ENCODE measurements at places on chromosomes 4 and X. TPM values are rescaled to one million over a fixed set of nuclear protein-coding genes. Genes with fewer than 3 reads are reported as not detected.

Gene DIPK2B
- polyA plus RNA-seq: not detected

DNA sequence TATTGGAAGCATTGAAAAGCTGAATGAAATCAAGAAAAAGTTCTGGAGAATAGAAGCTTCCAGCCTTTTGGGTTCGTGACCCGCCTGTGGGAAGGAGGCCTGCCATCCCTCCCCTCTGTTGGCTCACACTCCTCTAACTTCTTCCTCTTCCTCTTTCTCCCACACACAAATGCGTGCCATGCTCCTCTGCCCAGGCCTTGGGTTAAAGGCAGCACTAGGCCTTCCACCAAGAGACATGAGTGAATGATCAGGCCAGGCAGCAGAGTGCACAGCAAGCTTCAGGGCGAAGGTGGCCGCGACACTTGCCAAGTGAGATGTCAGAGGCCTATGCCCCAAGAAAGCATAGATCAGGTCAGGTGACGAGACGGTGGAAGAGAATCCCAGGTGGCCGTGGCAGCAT lies 38.4 kb downstream of the FAM193A start:
- no peaks in the 10 kb centered on the region for H3K36me3 ChIP-seq
- no peaks in the 10 kb centered on the region for H3K27me3 ChIP-seq
- no peak overlapping the region for H3K4me3 ChIP-seq
- H3K4me1 ChIP-seq: no peaks in the 10 kb centered on the region
- DNase-seq: no peak
- H3K27ac ChIP-seq: no peak overlapping the region

DNA sequence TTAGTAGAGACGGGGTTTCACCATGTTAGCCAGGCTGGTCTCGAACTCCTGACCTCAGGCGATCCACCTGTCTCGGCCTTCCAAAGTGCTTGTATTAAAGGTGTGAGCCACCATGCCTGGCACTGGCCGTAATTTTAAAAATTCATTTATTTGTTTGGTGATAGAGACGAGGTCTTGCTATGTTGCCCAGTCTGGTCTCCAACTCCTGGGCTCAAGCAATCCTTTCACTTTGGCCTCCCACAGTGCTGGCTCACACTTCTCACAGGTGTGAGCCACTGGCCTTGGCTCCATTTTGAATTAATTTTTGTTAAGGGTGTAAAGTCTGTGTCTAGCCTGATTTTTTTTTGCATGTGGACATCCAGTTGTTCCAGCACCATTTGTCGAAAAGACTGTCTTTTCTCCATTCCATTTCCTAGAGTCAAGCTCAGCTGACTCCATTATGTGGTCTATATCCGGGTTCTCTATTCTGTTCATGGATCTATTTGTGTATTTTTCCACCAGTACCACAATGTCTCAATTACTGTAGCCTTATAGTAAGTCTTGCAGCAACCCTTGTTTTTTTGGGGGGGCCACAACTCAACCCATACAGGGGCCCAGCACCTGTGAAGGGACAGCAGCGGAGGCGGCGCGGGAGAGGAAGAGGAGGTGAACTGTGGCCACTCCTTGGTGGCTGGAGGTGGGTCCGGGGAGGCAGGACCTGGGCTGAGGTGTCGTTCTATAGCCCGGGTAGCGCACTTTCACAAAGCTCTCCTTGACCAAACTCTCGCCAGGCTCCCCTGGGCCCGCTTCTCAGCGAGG lies 1.5 kb upstream of the NSD2 start:
- no peaks in the 10 kb centered on the region for H3K27me3 ChIP-seq
- peaks cover 65% of the 10 kb centered on the region for H3K4me1 ChIP-seq
- H3K36me3 ChIP-seq: no peaks in the 10 kb centered on the region
- H3K4me3 ChIP-seq: no peak overlapping the region

DNA sequence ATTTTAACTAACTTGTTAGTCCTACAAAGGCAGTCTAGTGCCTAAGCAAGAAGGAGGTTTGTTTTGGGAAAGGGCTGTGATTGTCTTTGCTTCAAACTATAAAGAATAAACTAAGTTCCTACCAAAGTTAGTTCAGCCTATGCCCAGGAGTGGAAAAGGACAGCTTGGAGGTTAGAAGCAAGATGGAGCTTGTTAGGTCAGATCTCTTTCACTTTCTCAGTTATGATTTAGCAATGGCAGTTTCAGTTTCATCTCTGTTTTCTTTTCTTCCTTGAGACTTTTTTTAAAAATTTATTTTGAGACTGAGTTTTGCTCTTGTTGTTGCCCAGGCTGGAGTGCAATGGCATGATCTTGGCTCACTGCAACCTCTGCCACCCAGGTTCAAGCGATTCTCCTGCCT lies 82.9 kb upstream of the NLGN4X start:
- no peaks in the 10 kb centered on the region for H3K4me1 ChIP-seq
- H3K4me3 ChIP-seq: no peak overlapping the region
- H3K27ac ChIP-seq: no peak overlapping the region
- no peaks in the 10 kb centered on the region for H3K36me3 ChIP-seq
- DNase-seq: no peak
- no peaks in the 10 kb centered on the region for H3K27me3 ChIP-seq

GRCh38 chr4:48275247-48275646 lies 5.6 kb upstream of the TEC start:
- no peaks in the 10 kb centered on the region for H3K27me3 ChIP-seq
- H3K4me1 ChIP-seq: peaks cover 3% of the 10 kb centered on the region
- no peak overlapping the region for H3K4me3 ChIP-seq
- DNase-seq: peak; percentile 31
- H3K27ac ChIP-seq: no peak overlapping the region

Gene NEIL3
- not detected for polyA plus RNA-seq

DNA sequence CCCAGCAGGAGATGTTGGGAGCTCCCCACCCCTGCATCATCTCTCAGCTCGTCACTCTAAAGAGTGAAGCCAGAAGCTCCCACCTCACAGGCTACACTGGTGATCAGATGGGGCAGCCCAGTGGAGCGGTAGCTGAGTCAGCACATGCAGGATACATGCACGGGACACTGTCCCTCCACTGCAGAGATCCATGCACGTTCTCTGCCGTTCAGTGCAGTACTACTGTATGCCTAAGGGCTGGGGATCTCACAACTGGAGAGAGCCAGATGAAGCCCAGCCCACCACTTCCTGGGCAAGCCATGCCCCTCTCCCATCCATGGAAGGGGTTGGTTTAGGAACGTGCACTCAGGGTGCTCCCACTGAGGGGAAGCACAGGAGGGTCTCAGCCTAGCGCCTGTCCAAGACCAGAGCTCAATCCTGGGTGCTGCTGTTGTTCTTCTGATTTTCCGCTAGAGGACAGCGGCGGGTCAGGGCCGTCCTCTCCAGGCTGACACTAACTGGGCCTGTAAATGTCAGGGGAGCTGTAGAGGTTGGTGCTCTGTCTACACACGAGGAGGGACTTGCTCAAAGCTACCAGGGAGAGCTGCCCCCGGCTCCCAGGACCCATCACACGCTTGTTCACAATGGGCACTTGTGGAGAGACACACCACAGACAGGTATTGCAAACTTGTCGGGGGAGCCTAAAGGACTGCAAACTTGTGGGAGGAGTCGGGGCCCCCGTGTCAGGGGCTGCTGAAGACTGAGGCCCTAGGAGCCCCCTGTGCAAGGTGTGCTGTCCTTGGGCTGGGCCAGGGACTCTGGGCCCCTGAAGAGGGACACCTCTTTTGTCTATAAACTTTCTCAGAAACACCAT lies 18.2 kb upstream of the ABLIM2 start:
- no peaks in the 10 kb centered on the region for H3K27me3 ChIP-seq
- H3K4me3 ChIP-seq: no peak overlapping the region
- no peak overlapping the region for H3K27ac ChIP-seq

Gene NAP1L3
- polyA plus RNA-seq: 5.1 TPM

- H3K4me1 ChIP-seq: no peaks in the 10 kb centered on the region
- no peak overlapping the region for H3K27ac ChIP-seq
Measured at GRCh38 chrX:20352504-20352903, 85.8 kb upstream of the RPS6KA3 start.

DNA sequence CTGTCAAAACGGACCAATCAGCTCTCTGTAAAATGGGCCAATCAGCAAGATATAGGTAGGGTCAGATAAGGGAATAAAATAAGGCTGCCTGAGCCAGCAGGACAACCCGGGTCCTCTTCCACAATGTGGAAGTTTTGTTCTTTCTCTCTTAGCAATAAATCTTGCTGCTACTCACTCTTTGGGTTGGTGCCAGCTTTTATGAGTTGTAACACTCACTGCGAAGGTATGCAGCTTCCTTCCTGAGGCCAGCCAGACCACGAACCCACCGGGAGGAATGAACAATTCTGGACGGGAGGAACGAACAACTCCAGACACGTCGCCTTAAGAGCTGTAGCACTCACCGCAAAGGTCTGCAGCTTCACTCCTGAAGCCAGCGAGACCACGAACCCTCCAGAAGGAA lies 287.8 kb downstream of the RAPGEF2 start:
- H3K4me1 ChIP-seq: no peaks in the 10 kb centered on the region
- no peak overlapping the region for H3K27ac ChIP-seq

GRCh38 chr4:139791681-139792080 lies 126.1 kb downstream of the MGST2 start:
- no peak overlapping the region for H3K27ac ChIP-seq
- no peak overlapping the region for H3K4me3 ChIP-seq

- no peak for DNase-seq
- no peaks in the 10 kb centered on the region for H3K27me3 ChIP-seq
- no peaks in the 10 kb centered on the region for H3K4me1 ChIP-seq
- H3K36me3 ChIP-seq: no peaks in the 10 kb centered on the region
- no peak overlapping the region for H3K27ac ChIP-seq
Measured at GRCh38 chr4:104138116-104138515, 356.6 kb downstream of the CXXC4 start.

Gene RNF128
- 47.6 TPM for polyA plus RNA-seq

DNA sequence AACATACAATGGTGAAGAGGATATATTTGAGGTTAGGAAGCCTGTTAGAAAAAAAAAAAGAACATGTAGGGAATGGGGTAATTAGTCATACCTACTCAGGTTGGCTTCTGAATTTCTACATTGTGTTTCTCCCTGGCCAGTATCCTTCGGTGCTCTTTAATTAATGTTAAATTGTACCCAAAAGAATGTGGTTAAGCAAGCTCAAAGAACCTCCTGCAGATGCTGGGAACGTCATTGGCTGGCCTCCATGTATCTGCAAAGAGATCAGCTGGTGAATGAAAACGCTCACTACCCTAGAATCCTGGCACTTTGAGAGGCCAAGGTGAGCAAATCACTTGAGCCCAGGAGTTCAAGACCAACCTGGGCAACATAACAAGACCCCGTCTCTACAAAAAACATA lies 942.3 kb upstream of the PRKX start:
- H3K27ac ChIP-seq: no peak overlapping the region
- no peaks in the 10 kb centered on the region for H3K36me3 ChIP-seq
- H3K4me1 ChIP-seq: no peaks in the 10 kb centered on the region
- H3K27me3 ChIP-seq: no peaks in the 10 kb centered on the region
- no peak overlapping the region for H3K4me3 ChIP-seq
- DNase-seq: no peak

GRCh38 chr4:128908735-128909134 lies 99.2 kb downstream of the JADE1 start:
- no peak overlapping the region for H3K27ac ChIP-seq
- H3K4me3 ChIP-seq: no peak overlapping the region
- no peaks in the 10 kb centered on the region for H3K4me1 ChIP-seq
- no peak for DNase-seq
- no peaks in the 10 kb centered on the region for H3K27me3 ChIP-seq

- no peak overlapping the region for H3K4me3 ChIP-seq
- no peaks in the 10 kb centered on the region for H3K27me3 ChIP-seq
- no peak overlapping the region for H3K27ac ChIP-seq
- no peaks in the 10 kb centered on the region for H3K36me3 ChIP-seq
Measured at GRCh38 chrX:147900349-147900748, 11.4 kb upstream of the FMR1 start.

- no peak for DNase-seq
- no peak overlapping the region for H3K4me3 ChIP-seq
- H3K27ac ChIP-seq: no peak overlapping the region
Measured at GRCh38 chr4:7647186-7647585, 212.5 kb upstream of the PSAPL1 start.

Gene FAT4
- polyA plus RNA-seq: 0.27 TPM

Gene SLAIN2
- 21.1 TPM for polyA plus RNA-seq

DNA sequence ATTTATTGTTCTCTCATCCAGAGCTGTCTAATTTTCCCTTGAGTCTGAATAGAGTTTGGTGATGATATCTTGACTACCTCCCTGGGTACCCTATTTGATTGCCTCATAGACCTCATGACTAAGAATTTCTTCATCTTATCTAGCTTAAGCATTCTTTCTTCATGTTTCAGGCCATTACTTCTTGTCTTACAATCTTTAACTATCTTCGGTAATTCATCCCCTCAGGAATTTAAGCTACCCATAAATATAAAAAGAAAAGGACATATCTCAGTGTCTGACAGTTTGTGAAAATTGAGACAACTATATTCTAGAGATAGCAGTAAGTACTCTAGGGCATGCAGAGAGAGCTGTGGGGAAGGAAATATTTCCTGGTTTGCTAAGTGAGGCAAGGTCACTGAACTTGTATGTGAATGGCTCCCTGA lies 466.1 kb upstream of the GRID2 start:
- H3K27me3 ChIP-seq: no peaks in the 10 kb centered on the region
- H3K4me3 ChIP-seq: no peak overlapping the region
- H3K27ac ChIP-seq: no peak overlapping the region
- H3K36me3 ChIP-seq: no peaks in the 10 kb centered on the region

GRCh38 chr4:185127021-185127925 lies 15.8 kb upstream of the SLC25A4 start:
- peaks cover 2% of the 10 kb centered on the region for H3K27me3 ChIP-seq
- no peak overlapping the region for H3K27ac ChIP-seq
- no peaks in the 10 kb centered on the region for H3K4me1 ChIP-seq
- no peaks in the 10 kb centered on the region for H3K36me3 ChIP-seq
- DNase-seq: peak; percentile 41

Gene PLA2G12A
- 14.8 TPM for polyA plus RNA-seq

Gene SULT1B1
- polyA plus RNA-seq: 77.2 TPM

- no peak overlapping the region for H3K4me3 ChIP-seq
- no peak overlapping the region for H3K27ac ChIP-seq
- DNase-seq: peak; percentile 75
- H3K27me3 ChIP-seq: no peaks in the 10 kb centered on the region
- H3K36me3 ChIP-seq: no peaks in the 10 kb centered on the region
Measured at GRCh38 chr4:73653695-73654106, 33.5 kb upstream of the RASSF6 start.

Gene PLXNB3
- polyA plus RNA-seq: 1.6 TPM

GRCh38 chr4:3283916-3284315 lies 8.9 kb upstream of the RGS12 start:
- H3K27ac ChIP-seq: no peak overlapping the region
- H3K27me3 ChIP-seq: peaks cover 3% of the 10 kb centered on the region
- peaks cover 2% of the 10 kb centered on the region for H3K4me1 ChIP-seq
- DNase-seq: no peak

Gene SH3TC1
- 0.45 TPM for polyA plus RNA-seq

All from small intestine (tissue), 16 donors.